A549 treated with CpdA at 1 μM for 4 hours (cell line): ENCODE measurements at places on chromosomes 7 and 10. TPM values are rescaled to one million over a fixed set of nuclear protein-coding genes. Genes with fewer than 3 reads are reported as not detected.

Gene CAMK2B
- 0.11 to 0.57 TPM (median 0.15 TPM) in 5 replicates for total RNA-seq

Gene CPXM2
- not detected in 5 replicates for total RNA-seq

Gene KIF20B
- 11.4 to 19.7 TPM (median 15.0 TPM) in 5 replicates for total RNA-seq

Gene FBXO24
- 0.14 to 0.60 TPM (median 0.35 TPM) in 5 replicates for total RNA-seq

Gene ABCB4
- total RNA-seq: 0.03 to 0.17 TPM in 2 of 5 replicates, not detected in the others

Gene MAP3K8
- 15.3 to 17.5 TPM (median 15.5 TPM) in 5 replicates for total RNA-seq

Gene C10orf143
- 0.49 to 1.0 TPM (median 0.80 TPM) in 5 replicates for total RNA-seq

Gene SRRM3
- total RNA-seq: 5.6 to 8.2 TPM (median 7.6 TPM) in 5 replicates

Gene UNCX
- total RNA-seq: 0.05 to 0.08 TPM (median 0.06 TPM) in 3 of 5 replicates, not detected in the others

Gene KLF14
- 0.03 to 0.06 TPM (median 0.05 TPM) in 3 of 5 replicates, not detected in the others for total RNA-seq

Gene CDCA7L
- 13.6 to 22.4 TPM (median 14.7 TPM) in 5 replicates for total RNA-seq

Gene IL15RA
- 3.3 to 4.5 TPM (median 3.8 TPM) in 5 replicates for total RNA-seq

Gene SPDYE5
- total RNA-seq: not detected in 5 replicates

Gene NKX2-3
- total RNA-seq: 0.08 TPM in 1 of 5 replicates, not detected in the others

Gene ACADSB
- total RNA-seq: 5.1 to 9.2 TPM (median 7.7 TPM) in 5 replicates

Gene DRGX
- not detected in 5 replicates for total RNA-seq

Gene HELLS
- total RNA-seq: 28.8 to 36.0 TPM (median 31.7 TPM) in 5 replicates

Gene UBTD1
- 12.0 to 19.6 TPM (median 19.1 TPM) in 5 replicates for total RNA-seq

Gene FAM25G
- total RNA-seq: 1.1 to 2.6 TPM (median 1.4 TPM) in 4 of 5 replicates, not detected in the other

Gene ACTR3C
- total RNA-seq: 0.14 TPM in 1 of 5 replicates, not detected in the others

Gene KCND2
- total RNA-seq: not detected in 5 replicates

Gene HDAC9
- total RNA-seq: 0.03 to 0.31 TPM (median 0.11 TPM) in 5 replicates

Gene LIPM
- not detected in 5 replicates for total RNA-seq

Gene LIPJ
- total RNA-seq: not detected in 5 replicates

Gene ECHDC3
- total RNA-seq: 7.3 to 10.9 TPM (median 8.5 TPM) in 5 replicates

Gene PLA2G12B
- not detected in 5 replicates for total RNA-seq

Gene PARP12
- 22.8 to 29.9 TPM (median 24.9 TPM) in 5 replicates for total RNA-seq

Gene GRID1
- total RNA-seq: 0.17 to 0.35 TPM (median 0.33 TPM) in 5 replicates

Gene RFC2
- 56.7 to 71.2 TPM (median 57.9 TPM) in 5 replicates for total RNA-seq

Gene ENO4
- total RNA-seq: 0.19 to 0.51 TPM (median 0.34 TPM) in 5 replicates

Gene TMEM176B
- total RNA-seq: 0.05 to 0.28 TPM in 2 of 5 replicates, not detected in the others

Gene GPR15LG
- total RNA-seq: not detected in 5 replicates

Gene CC2D2B
- total RNA-seq: 0.15 TPM in 1 of 5 replicates, not detected in the others

Gene CYP2C9
- total RNA-seq: 0.07 to 0.11 TPM in 2 of 5 replicates, not detected in the others

Gene UBE2H
- total RNA-seq: 61.4 to 79.8 TPM (median 78.9 TPM) in 5 replicates

Gene PVRIG
- not detected in 5 replicates for total RNA-seq

Gene VWC2
- total RNA-seq: not detected in 5 replicates

Gene PAPSS2
- total RNA-seq: 23.1 to 27.9 TPM (median 26.3 TPM) in 5 replicates

Gene CDC14C
- not detected in 5 replicates for total RNA-seq

Gene TUBB8
- total RNA-seq: 0.07 to 0.26 TPM in 2 of 5 replicates, not detected in the others

Gene OR9A2
- not detected in 5 replicates for total RNA-seq
